ENCODE measurements at places on chromosomes 12 and 14.

- no peak for DNase-seq
Observed at GRCh38 chr12:58809064-58809607, 111.2 kb downstream of the LRIG3 start.

DNA sequence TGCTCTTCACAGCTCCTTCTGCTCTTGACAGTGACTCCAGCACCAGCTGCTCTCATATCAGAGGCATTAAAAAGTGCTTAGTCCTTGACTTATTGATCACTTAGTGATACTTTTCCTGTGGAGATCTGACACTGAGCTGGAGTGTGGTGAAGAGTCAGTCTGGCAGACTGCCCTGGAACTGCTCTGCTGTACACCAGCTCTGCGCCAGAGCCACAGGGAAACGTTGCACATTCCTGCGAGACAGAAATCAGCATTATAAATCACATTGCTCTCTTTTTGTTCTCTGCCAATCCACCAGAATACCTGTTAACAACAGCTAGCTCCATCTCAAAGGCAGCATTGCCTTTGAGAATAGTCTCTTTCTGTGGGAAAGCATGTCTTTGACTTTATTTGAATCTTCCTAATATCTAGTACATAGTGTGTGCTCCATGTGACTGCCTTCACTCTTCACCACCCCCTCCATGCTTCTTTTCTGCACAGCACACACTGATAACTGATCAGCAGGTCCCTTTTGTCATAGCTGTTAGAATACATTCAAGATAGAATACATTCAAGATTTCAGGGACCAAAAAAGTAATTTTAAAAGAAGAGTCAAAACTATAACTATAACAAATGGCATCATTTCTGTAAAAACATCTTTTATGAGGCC, 48.2 kb upstream of the VSX2 start:
- DNase-seq, result no peak

DNA sequence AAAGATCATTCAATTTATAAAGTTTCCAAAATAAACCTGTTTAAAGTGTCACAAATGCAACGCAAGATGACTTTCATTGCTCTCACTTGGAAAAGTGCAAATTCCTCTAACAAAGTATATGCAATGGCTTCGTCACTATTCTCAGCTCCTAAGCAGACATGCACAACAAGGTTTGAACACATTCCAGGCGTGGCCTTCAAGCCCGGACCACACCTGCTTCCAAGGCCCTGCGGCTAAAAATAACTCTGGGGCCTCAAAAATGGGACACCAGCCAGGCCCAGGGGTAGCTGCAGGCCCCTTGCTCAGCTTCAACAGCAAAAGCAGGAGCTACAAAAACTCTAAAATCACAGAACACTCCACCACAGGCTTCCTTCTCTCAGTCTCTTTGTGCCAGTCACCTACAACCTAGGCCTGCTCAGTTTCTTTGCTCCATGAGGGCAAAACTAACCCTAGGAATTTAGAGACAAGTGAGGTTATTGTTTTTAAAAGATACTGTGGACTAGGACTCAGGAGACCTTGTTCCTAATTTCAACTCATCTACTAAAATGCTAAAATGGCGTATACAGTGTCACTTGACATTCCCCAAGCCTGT, 29.3 kb downstream of the DUSP16 start:
- DNase-seq, result no peak

DNA sequence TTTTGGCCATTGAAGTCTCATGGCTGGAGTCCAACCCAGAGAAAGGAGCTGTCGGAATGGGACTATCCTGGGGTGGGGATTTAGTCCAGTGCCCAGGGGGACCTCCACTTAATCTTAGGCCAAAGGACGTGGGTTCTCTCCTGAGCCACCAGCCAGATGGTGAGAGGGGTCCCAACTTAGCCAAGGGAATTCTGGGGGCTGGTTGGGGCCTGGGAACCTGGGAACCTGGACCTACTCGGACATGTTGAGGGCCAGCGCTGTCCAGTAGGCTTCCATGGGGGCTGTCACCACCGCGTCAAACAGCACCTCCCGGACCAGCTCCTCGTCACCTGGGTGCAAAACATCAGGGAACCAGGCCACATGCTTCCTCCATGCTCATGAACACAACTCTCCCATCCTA, 33.4 kb downstream of the LRTM2 start:
- DNase-seq, result no peak

GRCh38 chr14:55814064-55814463, 234.1 kb downstream of the KTN1 start:
- no peak for DNase-seq

DNA sequence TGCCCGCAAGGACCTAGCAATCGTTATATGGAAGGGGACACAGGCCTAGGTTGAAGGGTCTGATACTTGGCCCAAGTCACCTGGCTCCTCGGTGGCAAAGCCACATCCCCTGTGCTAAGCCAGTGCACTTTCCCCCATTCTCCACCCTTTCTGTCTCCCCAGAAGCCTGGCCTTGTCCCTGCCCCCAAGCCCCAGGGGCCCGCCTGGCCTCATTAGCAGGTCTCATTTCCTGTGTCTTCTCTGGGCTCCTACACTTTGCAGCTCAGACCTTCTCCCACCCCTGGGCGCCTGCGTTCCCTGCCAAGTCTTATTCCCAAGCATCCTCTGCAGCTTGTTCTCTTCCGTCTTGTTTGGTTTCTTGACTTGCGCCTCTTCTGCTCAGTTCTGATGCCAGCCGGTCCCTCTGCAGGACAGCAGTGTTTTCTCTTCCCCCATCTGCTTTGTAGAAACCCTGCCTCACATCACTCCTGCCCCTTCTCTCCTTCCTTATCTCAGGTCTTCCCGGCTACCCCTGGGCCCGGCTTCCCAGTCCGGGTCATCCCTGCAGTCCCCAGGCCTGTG, 66.7 kb downstream of the SLC24A4 start:
- DNase-seq, result no peak

GRCh38 chr12:11651785-11652184, 2.3 kb downstream of the ETV6 start:
- no peak for DNase-seq

GRCh38 chr12:76029982-76030340, 1.6 kb downstream of the PHLDA1 start:
- DNase-seq, result no peak
